ENCODE measurements at places on chromosomes 12 and 14.

DNA sequence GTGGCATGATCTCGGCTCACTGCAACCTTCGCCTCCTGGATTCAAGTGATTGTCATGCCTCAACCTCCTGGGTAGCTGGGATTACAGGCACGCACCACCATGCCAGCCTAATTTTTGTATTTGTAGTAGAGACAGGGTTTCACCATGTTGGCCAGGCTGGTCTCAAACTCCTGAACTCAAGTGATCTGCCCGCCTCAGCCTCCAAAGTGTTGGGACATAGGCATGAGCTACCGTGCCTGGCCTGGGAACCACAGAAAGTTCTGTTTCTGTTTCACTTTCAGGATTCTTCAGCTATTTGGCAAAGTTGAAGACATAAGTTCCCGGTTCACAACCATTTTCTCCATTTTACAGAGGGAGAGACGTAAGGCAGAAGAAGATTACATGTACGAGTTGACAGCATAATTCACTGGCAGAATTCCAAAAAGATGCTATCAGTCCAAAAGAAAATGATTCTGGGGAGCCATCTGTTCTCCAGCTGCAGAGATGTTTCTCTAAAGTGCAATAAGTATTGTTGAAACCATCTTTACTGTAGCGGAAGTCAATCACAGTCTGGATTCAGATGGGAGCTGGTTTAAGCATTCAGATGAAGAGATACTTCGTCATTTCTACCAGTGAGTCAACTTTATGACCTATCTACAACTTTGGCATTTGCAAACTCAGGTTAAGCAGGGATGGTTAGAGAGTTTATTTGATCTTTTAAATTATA is 8.1 kb upstream of the RNF34 start:
- peak; percentile 81 for DNase-seq

GRCh38 chr12:121792607-121793439 is 665 bp downstream of the RHOF start:
- DNase-seq, result peak; percentile 52

DNA sequence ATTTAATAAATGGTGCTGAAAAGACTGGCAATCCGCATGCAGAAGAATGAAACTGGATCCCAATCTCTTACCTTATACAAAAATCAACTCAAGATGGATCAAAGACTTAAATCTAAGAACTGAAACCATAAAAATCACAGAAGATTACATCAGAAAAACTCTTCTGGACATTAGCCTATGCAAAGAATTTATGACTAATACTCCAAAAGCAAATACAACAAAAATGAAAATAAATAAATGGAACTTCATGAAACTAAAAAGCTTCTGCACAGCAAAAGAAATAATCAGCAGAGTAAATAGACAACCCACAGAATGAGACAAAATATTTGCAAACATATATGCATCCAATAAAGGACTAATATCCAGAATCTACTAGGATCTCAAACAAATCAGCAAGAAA is 14.3 kb upstream of the CLEC1A start:
- DNase-seq, result no peak

DNA sequence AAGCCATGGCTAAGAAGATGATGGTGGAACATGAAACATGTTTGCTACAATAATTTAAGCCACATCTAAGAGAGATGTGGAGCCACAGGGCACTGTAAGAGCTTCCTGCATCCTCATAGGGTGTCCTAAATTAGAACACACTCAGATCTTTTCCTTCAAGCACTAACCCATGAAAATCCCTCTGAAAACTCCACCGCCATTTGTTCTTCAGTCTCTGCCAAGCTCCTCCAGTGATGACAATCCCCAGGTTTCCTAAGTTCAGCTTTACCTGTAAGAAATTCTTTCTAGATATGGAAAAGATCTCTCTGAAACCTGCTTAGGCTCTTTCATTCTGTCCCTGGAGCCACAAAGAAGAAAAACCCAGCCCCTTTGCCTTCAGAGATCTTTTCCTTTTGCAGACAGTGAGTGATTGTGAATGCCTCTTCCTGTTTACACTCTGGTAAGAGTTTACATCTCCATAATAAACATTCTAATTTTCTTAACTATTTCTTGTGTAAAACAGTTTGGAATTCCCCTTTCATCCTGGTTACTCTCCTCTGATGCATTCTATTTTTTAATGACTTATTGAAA is 907.2 kb downstream of the VRK1 start:
- no peak for DNase-seq

DNA sequence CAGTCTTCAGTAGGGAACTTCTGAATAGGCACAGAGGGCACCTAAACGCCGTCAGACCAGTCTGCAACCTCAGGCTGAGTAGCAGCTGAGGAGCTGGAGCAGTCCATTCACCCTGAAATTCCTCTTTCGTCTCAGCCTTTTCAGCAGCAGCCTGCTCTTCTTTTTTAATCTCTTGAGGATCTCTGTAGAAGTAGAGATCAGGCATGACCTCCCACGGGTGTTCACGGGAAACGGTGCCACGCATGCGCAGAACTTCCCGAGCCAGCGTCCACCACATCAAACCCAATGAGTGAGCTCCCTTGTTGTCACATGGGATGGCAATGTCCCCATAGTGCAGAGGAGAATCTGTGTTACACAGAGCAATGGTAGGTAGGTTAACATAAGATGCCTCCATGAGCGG is 11.1 kb upstream of the MARK3 start:
- no peak for DNase-seq

- DNase-seq, result no peak
Observed at GRCh38 chr14:53103636-53104340, 49.3 kb downstream of the DDHD1 start.

Measured in activated CD4-positive, alpha-beta T cell treated with anti-CD3 and anti-CD28 coated beads, Interleukin-2, Interleukin-4, amounts not matched to agents 100 ng/mL and 50 ng/mL, durations not matched to agents 16 hours and 8 hours (primary cell).